GM19239 (cell line): ENCODE measurements at places on chromosomes 4 and X.

- no peak for DNase-seq
Measured at GRCh38 chr4:154035341-154035740, 246.5 kb upstream of the SFRP2 start.

GRCh38 chr4:143531788-143532491 is 18.4 kb downstream of the SMARCA5 start:
- no peak for DNase-seq

GRCh38 chr4:172124656-172125308 is 311.6 kb downstream of the GALNTL6 start:
- DNase-seq: no peak

- no peak for DNase-seq
Measured at GRCh38 chr4:123843137-123843536, 446.5 kb downstream of the SPRY1 start.

GRCh38 chr4:109738104-109738872 is 8.4 kb upstream of the PLA2G12A start:
- no peak for DNase-seq

GRCh38 chr4:69823481-69824186 is 36.3 kb downstream of the SULT1E1 start:
- no peak for DNase-seq

DNA sequence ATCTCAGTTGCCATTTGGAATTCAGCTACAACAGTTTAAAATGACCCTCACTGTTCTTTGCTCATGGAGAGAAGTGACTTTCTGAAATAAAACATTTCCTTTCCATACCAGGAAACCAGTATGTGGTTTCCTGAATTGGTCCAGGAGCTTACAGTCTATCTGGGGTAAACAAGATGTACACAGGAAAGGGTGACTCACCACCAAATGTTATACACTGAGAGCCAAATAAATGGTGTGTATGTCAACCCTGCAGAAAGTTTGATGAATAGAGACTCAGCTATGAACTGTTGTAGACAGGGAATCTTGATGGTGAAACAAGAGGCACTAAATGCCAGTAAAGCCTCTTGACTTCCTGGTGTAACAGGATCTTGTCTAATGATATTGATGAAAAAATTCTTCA is 100.4 kb downstream of the HS6ST2 start:
- DNase-seq: no peak

DNA sequence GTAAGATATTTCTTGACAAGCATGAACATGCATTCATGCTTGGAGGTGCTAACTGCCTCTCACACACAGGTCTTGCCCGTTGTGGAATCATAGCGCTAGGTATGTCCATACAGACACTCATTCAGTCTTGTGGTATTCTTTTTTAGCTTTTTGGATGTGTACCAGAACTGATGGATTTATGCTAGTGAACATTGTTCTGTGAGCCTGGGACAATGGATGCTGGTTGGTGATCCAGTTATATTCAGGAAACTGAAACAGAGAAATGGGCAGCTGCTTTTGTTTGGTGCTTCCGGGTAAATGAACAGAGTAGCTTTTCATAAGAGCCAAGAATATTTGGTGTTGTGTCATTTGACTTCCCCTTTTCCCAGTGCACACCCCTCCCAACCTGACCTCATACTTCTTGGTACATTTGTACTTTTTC is 78.9 kb upstream of the SLC4A4 start:
- DNase-seq: no peak

- no peak for DNase-seq
Measured at GRCh38 chr4:76931576-76932276, 17.8 kb upstream of the SEPTIN11 start.

DNA sequence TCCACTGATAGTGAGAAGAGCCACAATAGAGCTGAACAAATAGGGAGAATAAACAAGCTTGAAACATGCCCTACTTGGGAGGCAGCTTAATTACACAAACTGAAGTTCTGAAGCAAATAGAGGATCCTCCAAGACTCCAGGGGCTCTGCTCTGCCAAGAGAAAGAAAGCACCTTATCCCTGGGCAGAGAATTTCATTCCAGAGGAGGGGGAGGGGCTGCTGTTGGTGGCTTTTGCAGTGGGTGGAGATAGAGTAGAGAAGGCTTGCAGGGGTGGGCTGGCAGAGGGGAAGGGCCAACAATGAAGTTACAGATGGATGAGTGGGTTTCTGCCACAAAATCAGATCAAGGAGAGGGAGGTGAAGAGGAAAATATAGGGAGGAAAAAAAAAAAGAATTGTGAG is 1.0 kb upstream of the LPAR4 start:
- no peak for DNase-seq

DNA sequence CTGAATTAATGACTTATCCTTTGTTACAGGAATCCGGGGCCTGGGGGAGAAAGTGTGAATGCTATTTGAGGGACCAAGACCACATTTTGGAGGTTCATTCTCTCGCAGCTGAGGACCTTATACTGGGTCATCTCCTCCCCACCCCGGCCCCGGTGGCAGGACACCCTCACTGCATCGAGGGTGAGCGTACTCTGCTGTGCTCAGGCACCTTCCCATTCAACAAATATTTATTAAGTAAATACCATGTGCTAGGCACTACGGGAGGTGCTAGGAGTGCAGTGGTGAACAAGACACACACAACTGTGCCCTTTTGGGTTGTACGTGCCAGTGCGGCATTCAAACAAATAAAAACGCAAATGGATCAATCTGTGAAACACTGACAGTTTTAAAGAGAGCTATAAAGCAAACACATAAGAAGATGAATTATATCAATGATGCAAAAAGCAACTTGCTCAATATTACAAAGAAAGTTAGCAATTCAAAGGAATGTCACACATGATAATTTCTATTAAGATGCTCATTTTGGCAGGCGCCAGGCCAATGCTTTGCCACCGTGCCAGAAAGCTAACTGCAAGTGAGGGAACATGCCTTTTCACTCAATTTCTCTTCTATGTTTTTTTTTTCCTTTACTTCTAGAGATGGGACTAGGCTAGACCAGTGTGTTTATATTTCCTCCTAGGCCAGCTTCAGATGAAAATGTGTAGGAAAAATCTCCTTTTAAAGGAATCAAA is 24.6 kb downstream of the ADGRG2 start:
- no peak for DNase-seq

GRCh38 chrX:16994736-16995135 is 48.3 kb downstream of the REPS2 start:
- DNase-seq: no peak

GRCh38 chr4:187656959-187657358 is 338.6 kb upstream of the ZFP42 start:
- no peak for DNase-seq

DNA sequence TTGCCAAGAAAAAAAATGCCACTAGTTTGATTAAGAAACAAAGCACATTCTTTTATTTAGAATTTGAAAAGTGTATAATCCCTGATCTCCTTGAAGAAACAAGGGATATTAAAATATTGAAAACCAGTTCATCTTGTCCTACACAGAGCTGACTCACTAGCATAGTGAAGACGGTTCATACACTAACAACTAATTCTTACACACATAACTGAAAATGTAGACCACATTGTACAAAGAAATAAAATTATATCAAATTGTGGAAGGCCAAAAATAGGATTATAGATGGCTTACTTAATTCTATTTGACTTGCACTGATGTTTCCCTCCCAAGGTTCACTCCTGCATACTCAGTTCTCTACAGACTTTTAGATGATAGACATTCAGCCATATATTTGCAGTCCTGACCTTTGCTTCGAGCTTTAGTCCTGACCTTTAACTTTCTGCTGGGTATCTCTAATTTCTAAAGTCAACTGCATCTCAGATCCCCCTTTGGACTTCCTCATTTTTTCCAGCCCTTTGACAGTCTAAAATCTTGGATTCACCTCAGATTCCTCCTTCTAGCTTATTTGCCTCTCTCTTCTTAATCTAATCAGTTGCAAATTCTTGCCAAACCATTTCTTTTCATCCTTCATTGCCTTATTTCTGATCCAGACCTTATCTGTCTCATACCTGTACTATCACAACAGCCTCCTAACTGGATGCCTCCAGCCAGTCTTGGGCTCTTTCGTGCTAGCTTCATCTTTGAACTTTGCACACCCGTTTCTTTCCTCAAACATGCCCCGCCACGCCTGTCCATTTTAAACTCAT is 4.5 kb upstream of the WWC2 start:
- no peak for DNase-seq

GRCh38 chr4:74370912-74371311 is 6.0 kb downstream of the EREG start:
- DNase-seq: no peak

DNA sequence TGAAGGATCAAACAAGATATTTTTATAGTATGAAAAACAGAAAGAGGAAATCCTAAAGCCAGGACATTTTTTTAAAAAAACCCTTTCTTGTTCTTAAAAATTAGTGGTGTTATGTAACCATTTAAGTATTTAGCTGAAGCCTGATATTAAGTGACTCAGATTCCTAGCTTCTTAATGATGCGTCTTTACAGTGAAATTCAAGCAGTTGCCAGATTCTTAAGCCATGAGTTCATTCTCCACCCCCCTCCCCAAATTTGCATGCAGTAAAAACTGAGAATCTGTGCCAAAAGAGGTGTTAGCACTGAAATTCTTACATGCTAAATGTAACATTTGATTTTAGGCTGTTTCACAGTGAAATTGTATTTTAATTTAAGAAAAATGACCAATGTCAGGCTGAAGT is 180.8 kb downstream of the RAPGEF2 start:
- DNase-seq: no peak

GRCh38 chrX:45758738-45759397 is 558.2 kb upstream of the DIPK2B start:
- DNase-seq: no peak

DNA sequence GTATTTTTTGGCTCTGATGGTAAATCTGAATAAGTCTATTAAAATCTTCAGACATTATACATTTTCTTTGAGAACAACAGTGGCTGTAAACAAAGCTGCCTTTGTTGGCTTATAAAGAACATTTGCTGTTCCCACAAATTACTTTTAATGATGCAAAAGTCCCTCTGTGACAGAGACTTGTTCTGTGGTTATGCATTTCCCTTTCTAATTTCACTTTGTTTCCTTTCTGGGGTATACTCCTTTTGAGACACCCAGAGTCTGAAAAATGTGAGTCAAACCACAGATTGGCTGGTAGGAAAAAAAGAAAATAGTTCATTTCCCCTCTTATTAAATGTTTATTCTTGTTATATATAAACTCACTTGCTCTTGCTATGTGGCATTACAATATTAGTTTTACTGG is 402.4 kb downstream of the PACRGL start:
- no peak for DNase-seq

- DNase-seq: no peak
Measured at GRCh38 chr4:86831262-86832130, 17.7 kb downstream of the SLC10A6 start.

- DNase-seq: no peak
Measured at GRCh38 chr4:140581078-140581477, 12.3 kb upstream of the UCP1 start.

- DNase-seq: no peak
Measured at GRCh38 chr4:16090096-16090705, 6.4 kb upstream of the PROM1 start.

- DNase-seq: no peak
Measured at GRCh38 chr4:82371497-82371896, 2.3 kb downstream of the HNRNPD start.

GRCh38 chrX:120752431-120753082 is 122.7 kb upstream of the C1GALT1C1 start:
- DNase-seq: no peak

- no peak for DNase-seq
Measured at GRCh38 chrX:65902011-65902410, 137.9 kb downstream of the VSIG4 start.

DNA sequence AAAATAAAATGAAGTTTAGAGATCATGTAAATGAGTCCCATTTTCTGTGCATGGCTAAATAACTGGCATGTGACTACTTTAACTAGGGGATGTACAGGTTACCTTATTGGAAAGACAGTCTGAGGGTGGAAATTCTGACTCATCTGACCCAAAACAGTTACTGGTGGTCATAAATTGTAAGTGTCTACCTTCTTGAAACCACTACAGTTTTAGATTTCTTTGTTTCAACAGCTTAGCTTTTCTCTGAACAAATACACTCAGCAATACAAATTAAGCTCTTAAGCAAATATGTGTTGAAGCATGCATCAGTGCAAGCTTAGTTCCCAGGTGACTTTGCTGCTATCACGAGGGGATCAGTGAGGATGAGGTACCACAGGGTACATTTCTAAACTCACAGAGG is 60.7 kb upstream of the PGM2 start:
- no peak for DNase-seq

DNA sequence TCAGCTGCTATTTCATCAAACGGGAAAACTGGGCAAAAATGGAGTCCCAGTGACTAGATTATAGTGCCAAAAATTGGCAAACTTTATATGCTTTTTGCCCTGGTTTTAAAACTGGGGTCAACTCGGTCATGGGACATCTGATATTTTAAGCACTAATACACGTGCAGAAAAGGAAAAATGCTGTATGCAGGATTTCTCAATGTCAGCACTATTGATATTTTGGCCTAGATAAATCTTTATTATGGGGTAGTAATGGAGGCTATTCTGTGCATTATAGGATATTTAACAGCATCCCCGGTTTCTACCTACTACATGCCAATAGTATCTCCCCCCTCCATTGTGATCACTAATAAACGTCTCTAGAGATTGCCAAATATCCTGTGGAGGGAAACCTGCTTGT is 870.9 kb upstream of the IGFBP7 start:
- no peak for DNase-seq

GRCh38 chr4:133624744-133625143 is 475.6 kb downstream of the PCDH10 start:
- DNase-seq: no peak

- no peak for DNase-seq
Measured at GRCh38 chr4:173880897-173881296, 350.9 kb upstream of the HAND2 start.

- no peak for DNase-seq
Measured at GRCh38 chr4:73450398-73451004, 14.5 kb downstream of the AFP start.
